Cerebellum (tissue), 4 donors: ENCODE measurements at places on chromosomes 1 and 21.

DNA sequence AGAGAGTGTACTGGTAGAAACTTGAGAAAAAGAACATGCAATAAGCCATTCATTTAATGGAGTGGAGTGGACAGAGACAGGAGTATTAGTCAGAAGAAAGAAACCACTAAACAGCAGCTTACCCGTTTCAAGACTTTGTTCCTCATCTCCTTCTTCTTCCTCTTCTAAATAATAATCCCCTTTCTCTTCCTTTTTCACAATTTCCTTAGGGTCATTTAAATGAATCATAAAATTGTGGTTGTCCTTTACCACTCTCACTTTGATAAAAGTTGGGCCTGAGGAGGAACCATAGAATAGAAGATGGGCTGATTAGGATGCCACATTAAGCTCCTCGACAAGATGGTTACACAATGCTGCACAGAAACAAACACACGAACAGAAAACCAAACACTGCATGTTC lies 109.6 kb downstream of the WDR3 start:
- no peak for DNase-seq

DNA sequence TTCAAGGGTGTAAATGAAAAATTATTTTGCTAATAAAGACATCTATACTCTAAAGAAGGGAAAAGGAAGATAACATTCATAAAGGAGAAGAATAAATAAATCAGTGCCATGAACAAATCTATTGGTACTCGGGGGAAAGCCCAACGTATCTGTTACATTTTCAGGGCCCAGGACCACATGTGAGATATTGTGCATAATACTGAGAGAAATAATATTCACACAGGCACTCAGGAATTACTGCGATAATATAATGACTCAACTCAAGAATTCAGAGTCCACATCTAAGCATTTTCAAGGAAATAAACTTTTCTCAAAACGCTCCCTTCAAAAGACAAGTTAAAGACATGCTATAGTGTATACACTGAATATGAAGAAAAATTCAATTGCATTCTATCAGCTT lies 108.8 kb downstream of the SMYD2 start:
- no peak for DNase-seq

GRCh38 chr1:7608628-7609305 lies 162.3 kb upstream of the VAMP3 start:
- DNase-seq, result no peak

GRCh38 chr21:31203431-31204054 lies 140.5 kb downstream of the TIAM1 start:
- DNase-seq, result no peak

GRCh38 chr1:186854102-186854501 lies 25.4 kb downstream of the PLA2G4A start:
- no peak for DNase-seq

DNA sequence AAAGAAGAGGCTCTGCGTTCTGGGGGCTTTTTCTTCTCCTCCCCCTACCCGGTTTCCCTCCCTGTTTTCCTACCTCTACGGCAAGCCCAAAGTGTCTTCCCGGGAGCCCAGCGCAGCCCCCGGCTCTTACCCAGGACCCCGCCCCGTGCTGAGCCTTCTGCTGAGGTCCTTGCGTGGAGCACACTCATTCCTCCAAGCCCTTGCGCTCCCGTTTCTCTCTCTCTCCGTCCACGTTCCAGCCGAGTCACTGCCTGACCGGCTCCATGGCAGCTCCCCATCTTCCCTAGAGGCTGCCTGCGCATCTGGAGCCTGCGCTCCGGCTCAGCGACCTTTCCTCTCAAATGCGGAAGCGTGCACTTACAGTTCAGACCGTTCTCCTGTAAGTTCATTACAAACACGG lies 24.9 kb upstream of the PDXK start:
- no peak for DNase-seq

GRCh38 chr21:33985117-33986050 lies 69.8 kb upstream of the ATP5PO start:
- DNase-seq, result no peak

DNA sequence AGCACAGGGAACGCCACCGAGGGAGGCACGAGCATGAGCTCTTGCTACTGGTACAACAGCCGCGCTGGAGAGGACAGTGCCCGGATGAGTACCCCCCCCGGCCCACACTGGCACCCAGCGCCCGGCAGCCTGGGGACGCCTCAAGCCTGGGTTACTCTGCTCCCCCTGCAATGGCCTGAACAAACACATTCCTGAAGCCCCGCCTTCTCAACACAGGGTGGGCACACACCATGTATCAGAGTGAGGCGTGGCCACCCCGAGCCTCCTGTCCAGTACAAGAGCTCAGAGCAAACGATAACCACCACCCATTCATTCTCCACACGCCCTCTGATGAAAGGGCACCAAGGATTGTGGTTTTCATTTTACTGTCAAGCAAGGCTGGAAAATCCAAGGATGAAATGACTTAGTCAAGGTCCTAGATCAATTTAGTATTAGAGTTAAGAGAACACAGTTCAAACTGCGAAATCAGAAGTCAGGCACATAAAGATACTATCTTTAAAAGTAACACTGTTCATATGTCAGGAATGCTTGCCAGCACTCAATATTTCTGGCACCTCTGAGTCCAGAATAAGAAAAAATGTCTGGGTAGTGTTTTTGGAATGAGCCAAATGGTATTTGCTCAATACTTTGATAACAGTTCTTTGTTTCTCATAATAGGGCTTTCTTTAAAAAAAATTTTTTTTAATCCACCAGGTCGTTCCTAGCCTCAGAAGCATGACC lies 22.0 kb downstream of the UBE2G2 start:
- DNase-seq, result no peak

DNA sequence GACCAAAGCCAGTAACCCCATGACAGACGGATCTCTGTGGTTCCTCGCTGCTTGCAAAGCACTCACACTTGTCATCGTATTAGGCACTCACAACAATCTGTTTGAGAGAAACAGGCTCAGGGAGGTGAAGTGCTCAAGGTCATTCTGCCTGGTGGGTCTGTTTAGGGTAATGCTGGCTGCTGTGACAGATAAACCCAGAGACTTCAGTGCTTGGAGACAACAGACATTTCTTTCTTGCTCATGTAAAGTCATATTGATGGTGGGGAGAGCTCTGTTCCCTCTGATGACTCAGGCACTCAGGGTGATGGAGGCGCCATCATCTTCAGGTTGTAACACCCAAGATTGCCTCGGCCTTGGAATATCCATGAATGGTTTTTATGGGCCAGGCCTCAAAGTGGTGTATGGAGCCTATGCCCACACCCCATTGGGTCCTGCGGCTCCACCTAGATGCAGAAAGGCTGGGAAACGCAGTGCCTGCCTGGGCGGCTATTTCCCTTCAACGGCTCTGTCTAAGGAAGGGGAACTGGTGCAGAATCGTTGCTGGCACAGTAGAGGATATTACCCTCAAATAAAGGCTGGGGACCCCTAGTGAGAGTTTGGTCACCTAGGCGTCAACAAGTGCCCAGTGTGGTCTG lies 71.6 kb upstream of the SELENON start:
- DNase-seq, result no peak

GRCh38 chr1:67298762-67299161 lies 8.9 kb upstream of the IL12RB2 start:
- DNase-seq, result no peak

- DNase-seq, result peak; percentile 28
Measured at GRCh38 chr1:50978144-50978851, 8.3 kb downstream of the CDKN2C start.

- DNase-seq, result no peak
Measured at GRCh38 chr1:77652268-77652667, 30.2 kb downstream of the ZZZ3 start.

- no peak for DNase-seq
Measured at GRCh38 chr1:77446841-77447555, 165.2 kb downstream of the AK5 start.

- DNase-seq, result no peak
Measured at GRCh38 chr21:34091032-34091431, 17.7 kb downstream of the MRPS6 start.

DNA sequence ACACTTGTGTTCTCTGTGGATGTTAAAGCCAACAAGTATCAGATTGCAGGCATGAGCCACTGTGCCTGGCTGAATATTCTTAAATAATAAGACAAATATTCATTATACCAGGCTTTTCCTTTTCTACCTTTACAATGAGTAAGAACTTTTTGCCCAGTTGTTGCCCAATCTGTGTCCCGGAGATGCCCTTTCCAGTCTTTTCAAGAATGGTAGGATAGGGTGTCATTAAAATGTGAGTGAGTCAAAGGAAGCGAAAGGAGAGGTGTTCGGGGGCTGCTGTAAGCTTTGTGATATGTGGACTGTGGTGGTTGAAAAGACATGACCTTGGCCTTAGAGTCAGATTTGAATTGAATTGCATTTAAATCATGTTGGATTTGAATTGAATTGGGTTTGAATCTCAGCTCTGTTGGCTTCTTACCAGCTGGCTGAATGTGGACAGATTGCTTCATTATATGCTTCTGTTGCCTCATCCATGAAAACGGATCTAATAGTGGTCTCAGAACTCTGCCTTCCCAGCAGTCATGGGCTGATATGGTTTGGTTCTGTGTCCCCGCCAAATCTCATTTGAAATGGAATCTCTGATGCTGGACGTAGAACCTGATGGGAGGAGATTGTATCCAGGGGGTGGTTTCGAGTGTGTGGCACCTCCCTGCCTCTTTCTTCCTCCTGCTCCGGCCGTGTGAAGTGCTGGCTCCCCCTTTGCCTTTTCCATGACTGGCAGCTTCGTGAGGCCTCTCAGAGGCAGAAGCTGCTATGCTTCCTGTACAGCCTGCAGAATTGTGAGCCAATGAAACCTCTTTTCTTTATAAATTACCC lies 22.7 kb upstream of the AADACL3 start:
- no peak for DNase-seq

DNA sequence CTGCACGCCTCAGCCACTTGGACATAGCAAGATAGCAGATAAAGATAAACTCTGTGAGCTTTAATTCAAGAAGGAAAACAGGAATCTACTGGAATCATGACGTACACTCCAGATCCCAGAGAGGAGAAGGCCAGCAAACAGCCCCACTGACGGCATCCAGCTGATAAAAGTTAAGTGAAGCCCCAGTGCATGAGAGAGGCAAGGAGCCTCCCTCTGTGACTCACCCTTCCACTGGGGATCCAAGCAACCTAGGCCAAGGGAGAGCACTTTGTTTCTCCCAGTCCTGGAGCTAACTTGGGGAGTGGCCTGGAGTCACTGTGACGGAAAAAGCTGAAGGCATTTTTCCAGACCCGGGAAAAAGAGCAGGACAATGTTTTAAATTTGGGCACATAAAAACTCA lies 270.0 kb downstream of the AKT3 start:
- no peak for DNase-seq

GRCh38 chr1:221468546-221468945 lies 273.3 kb downstream of the DUSP10 start:
- no peak for DNase-seq

DNA sequence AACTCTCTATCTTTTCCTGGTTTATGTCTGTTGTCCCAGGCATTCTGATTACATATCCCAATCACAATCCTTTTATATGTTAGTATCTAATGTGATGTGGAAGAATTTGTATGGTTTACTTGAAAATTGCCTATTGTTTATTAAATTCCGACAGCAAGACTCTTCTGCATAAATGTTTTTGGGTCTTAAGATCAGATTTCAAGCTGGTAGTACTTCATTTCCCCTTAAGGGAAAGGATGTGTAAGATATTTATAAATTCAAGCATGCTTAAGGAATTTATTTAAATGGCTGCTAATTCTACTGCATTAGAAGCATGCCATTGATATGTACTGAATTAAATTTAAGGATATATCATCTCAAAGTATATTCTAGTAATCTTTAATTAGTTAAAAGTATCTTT lies 20.4 kb upstream of the GPR88 start:
- no peak for DNase-seq

GRCh38 chr1:216523449-216524190 lies 100.4 kb upstream of the USH2A start:
- no peak for DNase-seq

DNA sequence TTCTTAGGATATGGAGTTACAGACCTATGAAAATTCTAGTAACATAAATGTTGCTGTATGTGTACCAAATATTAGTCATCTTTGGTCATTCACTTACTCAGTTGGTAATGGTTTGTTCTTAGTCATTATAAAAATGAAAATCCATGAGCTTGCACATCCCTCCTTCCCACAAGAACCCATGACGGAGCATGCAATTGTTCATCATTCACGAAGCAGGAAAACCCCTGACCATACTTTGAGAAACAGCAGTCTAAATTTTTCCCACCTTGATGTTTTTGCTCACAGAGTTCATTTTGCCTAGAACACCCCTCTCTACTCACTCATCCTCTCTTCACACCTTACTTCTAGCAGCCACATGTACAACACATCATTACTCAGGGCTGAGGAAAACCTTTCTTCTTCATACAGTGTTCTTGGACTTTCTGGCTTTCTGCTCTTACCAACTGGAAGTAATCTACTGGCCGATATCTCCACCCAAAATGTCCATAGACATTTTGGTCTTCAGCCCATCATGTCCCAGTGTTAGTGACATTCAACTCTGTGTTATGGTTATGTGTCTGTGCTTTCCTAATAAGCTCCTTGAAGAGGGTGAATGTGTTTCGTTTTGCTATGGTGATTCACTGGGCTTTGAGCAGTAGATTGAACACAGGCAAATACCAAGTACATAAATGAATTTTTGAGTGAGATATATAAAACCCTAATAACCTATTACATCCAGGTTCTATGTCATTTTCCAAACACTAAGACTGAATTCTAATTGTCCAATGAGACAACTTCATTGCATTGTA lies 189.9 kb downstream of the ZC3H11B start:
- no peak for DNase-seq

DNA sequence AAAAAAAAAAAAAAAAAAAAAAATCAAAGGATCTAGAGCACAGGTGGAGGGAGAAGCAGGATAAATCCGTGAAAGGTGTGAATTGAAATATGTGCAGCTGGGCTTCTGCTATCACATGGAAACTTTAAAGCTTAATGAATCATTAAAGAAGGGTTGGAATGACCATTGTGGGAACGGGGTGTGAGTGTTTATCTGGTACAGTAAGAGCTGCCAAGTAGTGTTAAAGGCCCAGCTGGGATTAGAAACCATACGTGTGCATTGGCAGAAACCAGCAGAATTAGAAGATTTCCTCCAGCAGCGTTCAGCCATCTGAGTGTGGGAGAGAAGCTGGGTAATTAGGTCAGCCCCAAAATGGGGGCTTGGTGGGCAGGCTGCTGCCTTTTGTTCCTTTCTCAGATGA lies 13.5 kb downstream of the FALEC start:
- DNase-seq, result peak; percentile 51
